ENCODE measurements at places on chromosomes 1 and 21.

DNA sequence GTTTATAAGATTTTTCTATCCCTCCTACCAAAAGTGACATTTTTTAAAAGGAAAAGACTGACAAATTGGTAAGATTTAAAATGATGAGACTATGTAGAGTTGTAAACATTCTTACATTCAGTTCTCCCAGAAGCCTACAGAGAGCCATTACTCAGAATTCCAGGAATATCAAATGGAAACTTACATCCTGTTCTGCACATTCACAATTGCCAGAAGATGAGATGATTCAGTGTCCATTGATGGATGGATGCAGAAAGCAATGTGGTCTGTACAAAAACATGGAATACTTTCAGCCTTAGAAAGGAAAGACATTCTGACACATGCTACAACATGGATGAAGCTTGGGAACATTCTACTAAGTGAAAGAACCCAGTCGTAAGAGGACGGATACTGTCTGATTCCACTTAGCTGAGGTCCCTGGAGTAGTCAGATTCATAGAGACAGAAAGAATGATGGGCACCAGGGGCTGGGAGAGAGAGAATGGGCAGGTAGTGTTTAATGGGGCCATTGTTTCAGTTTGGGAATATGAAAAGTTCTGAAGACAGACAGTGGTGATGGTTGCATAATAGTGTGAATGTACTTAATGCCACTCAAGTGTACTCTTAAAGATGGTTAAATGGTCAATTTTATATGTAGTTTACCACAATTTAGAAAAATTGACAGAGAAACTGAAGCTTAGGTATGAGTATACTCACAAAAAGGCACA, 16.6 kb downstream of the MX1 start:
- no peak for DNase-seq

DNA sequence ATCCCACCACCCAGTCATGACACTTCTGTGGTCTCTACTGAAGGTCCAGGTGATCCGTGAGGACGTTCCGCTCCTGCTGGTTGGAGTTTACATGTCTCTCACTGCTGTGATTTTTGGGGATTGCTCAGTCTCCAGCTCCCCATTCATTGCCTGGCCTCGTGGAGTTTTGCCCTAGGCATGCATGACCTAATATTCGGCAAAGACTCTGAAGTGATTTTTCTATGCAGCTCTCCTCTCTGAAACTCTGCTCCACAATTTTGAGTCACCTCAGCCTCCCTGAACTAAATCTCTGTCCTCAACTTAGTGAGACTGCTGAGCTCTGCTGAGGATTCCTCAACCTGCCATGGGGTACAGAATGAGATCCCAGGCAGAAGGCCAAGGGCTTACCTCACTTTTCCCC, 174.4 kb upstream of the FGGY start:
- DNase-seq, result no peak

- DNase-seq, result no peak
These were observed 196.8 kb downstream of the PTBP2 start for GRCh38 chr1:96918406-96918805.

- DNase-seq, result no peak
These were observed 136.0 kb downstream of the LTN1 start for GRCh38 chr21:28856588-28857250.

DNA sequence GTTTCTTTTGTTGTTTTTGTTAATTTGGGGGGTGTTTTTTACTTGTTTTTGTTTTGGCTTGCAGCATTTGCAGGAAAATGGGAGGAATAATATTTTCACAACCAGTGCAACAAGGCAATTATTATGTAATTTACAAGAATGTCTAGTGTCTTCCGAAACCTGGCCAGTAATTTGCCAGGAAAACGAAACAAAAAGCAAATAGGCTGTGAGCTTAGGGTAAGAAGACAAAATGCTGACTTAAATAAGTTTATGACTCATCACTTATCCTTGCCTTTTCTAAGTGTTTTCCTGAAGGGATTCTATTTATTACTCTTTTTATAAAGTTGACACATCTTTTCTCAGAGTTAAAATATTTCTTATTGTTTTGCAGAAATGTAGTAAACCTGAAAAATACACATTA, 49.8 kb downstream of the KCNT2 start:
- DNase-seq, result no peak

DNA sequence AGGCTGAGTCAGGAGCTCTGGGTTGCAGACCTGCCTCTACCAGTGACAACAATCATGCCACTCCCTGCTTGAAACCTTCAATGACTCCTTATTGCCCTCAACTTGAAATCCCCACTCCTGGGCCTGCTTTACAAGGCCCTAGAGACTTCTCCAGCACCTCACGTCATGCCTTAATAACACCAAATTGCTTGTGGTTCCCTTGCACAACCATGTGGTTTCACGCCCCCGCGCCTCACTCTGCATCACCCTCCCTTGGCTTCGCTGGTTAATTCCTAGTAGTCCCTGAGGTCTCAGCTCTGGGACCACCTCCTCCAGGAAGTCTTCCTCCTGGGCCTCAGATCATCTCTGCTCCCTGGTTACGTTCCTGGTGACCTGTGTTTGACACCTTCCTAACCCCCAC, 33.0 kb downstream of the EPHA2 start:
- no peak for DNase-seq

DNA sequence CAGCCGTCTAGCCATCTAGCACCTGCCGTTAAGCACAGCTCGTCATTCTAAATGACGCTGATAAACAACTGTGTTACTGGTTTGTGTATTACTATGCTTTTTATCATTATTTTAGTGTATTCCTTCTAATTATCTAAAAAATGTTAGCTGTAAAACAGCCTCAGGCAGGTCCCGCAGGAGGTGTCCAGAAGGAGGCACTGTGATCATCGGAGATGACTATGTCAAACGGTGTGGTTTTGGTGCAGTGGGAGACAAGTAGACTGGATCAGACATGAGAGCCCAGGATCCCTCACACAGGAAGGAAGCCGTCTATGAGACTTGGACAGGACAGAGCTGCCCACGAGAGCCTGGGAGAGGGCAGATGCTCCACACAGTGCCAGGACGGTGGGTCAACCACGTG, 55.3 kb upstream of the COL6A1 start:
- DNase-seq, result no peak

DNA sequence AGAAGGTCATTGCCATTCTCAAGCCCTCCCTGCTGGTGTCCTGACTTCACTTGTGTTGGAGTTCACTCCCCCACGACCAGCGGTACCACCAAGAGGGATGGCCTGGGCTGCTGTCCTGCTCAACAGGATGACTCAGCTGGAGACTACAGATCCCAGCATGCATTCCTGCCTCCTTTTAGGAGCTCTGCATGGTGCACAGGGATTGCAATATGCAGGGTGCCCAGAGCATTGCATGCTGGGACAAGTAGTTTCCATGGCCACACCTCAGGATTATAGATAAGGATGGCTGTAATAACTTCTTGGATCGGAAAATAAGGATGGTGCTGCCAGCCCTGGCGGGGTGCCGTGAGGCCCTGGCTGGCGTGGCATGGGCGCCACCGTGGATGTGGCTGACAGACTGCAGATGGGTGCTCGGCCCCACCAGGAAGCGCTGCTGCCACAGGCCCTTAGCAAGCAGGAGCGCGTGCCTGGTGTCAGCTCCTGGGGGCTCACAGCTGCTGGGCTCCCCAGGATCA, 150.0 kb downstream of the CASZ1 start:
- DNase-seq, result no peak

DNA sequence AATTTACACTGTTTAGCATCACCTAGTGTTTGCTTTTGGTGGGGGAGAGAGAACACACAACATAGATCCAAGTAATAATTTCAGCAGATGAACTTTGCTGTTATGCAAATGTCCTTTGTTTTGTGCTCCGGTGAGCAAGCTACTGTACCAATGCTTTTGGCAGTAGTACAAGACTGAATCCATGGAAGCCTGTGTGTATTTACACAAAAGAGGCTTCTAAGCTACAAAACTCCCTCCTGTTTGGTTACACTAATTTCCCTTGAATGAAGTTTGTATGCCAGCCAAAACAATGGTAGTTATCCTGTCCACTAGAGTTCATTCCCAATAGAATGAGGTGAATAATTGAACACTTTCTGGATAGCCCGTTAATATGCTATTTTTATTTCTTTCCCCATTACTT, 320.5 kb downstream of the KCTD3 start:
- no peak for DNase-seq

DNA sequence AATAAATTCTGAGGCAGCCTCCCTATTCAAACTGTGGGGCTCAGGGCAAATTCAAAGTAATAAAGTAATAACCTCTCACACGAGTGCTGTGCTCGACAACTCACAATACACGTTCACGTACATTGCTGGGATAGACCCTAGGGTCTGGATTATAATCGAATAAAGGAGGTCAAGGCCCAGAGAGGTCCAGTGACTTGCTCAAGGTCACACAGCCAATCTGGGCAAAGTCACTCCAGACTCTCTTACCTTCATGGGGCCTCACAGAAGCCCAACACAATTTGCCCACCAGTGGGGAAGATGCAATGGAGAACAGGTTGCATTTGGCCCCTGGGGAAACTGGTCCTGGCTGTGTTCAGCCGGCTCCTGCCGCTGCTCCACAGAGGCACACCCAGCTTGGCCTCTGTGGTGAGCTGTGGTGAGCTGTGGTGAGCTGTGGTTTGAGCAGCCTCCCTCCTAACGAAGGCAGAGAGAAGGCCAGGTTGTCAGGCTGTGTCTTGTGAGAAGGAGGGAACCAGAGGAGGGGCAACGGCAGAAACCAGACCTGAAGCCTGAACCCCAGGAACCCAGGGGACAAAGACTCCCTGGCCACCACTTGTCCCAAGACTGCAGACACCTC, 35.1 kb downstream of the NUAK2 start:
- DNase-seq, result no peak

DNA sequence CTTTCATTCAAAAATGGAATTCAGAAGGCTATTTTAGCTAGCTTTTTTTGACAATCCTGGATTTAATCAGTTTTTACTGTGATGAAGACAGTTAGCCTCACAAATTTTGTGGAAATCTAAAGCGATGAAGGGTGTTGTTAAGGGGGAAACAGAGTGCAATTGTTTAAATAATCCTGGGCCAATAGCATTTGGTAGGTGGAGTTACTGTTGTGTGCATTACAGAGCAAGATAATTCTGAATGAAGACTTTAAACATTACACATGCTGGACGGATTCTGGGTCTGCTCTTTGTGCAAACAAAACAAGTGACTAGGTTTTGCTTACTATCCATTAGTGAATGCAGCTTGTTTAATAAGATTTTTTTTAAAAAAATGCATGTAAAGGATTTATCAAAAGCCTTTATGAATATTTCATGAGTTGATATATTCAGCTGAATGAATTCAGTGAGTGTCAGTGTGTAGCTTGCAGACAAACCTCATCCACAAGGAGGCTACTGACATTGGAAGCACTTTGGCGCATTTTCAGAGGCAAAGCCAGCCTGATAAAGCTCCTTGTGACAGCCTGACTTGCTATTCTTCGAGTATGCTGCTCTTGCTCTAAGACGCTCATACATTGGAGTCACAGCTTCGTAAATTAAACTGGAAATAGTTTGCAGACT, 199.6 kb downstream of the PDE4B start:
- no peak for DNase-seq

DNA sequence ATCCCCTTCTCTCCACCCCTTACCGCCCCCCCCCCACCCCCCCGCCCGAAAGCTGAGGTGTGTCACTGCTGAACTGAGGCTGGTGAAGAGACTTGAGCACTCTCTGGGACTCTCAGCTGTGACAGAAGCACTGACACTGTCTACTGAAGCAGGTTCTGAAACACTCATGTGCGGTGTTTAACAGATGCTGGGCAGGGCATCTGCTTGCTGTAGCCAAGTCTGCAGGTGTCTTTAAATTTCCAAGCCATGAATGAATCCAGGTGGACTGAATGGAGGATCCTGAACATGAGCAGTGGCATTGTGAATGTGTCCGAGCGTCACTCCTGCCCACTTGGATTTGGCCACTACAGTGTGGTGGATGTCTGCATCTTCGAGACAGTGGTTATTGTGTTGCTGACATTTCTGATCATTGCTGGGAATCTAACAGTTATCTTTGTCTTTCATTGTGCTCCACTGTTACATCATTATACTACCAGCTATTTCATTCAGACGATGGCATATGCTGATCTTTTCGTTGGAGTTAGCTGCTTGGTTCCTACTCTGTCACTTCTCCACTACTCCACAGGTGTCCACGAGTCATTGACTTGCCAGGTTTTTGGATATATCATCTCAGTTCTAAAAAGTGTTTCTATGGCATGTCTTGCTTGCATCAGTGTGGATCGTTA, at the start of gene GPR52:
TSS of gene GPR52 (plus strand) at position 99 of the 665 bp plus-strand sequence. CDS start at position 247, 148 bp downstream.
- no peak for DNase-seq

DNA sequence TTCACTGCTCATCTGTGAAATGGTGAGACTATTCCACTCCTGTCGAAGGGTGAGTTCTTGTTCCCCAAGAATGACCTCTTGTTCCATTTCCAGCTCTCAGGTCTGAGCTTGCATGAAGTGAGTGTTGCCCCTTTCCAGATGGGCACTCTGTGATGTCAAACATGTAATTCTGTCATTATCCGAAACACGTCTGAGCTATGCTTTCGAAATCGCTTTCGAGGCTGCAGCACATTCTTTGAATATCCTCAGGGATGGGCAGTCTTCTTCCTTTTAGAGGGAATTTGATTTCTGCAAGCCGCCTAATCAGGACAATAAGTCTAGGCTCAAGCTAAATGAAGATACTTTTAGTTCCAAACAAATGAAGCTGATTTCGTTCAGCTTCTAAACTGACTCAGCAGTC, 15.1 kb downstream of the NFASC start:
- DNase-seq, result no peak

- DNase-seq, result no peak
These were observed 21.0 kb downstream of the VASH2 start for GRCh38 chr1:212971312-212971711.

DNA sequence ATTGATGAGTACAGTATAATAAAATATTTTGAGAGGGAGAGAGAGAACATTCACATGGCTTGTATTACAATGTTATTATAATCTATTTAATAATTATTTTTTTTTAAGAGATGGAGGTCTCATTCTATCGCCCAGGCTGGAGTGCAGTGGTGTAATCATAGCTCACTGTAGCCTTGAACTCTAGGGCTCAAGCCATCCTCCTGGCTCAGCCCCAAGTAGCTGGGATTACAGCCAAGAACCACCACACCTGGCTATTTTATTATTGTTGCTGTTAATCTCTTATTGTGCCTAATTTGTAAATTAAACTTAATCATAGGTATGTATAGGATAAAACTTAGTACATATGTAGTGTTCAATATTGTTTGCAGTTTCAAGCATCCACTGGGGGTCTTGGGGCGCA, 57.8 kb downstream of the HS2ST1 start:
- no peak for DNase-seq

DNA sequence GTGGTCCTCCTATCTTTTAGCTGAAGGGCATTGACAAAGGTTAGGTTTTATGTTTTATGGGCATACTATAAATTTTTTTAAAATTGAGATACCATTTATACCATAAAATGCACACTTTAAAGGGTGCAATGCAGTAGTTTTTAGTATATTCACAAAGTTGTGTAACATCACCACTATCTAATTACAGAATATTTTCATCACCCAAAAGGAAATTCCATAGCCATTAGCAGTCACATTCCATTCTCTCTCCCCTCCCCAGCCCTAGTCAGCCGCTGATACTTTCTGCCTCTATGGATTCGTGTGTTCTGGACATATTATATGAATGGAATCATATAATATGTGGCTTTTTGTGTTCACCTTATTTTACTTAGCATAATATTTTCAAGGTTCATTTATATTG, 135.8 kb upstream of the B3GALT2 start:
- DNase-seq, result no peak
